ENCODE measurements at places on chromosomes 5 and 9.

- DNase-seq: no peak
These were observed 1850.9 kb upstream of the NUDT12 start for GRCh38 chr5:105413406-105413990.

- DNase-seq: no peak
These were observed 29.5 kb downstream of the RXRA start for GRCh38 chr9:134355561-134356279.

DNA sequence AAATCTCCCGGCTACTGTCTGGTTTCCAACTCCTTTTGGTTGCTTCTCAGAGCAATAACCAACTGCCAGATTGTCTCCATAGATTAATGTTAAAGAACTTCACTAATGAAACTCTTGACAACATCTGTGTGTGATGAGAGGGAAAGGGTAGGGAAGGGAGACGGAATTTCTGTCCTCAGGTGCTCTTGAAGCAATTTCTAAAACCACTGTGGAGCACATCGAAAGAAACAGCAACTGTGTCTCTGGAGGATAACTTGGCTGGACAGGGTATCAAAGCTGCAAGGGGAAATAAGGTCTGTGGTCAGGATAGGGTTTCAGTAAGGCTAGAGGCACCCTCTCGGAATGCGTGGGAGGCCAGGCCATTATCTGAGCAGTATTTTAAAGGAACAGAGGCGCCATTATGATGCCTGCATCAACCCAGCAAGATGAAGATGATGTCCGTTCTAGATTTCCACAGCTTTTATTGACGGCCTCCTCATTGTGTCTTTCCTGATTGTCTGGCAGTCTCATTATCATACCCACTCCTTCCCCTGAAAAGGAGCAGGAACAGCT is 76.6 kb downstream of the RORB start:
- DNase-seq: no peak

- DNase-seq: no peak
These were observed 28.2 kb downstream of the ARPC5L start for GRCh38 chr9:124890179-124890578.

DNA sequence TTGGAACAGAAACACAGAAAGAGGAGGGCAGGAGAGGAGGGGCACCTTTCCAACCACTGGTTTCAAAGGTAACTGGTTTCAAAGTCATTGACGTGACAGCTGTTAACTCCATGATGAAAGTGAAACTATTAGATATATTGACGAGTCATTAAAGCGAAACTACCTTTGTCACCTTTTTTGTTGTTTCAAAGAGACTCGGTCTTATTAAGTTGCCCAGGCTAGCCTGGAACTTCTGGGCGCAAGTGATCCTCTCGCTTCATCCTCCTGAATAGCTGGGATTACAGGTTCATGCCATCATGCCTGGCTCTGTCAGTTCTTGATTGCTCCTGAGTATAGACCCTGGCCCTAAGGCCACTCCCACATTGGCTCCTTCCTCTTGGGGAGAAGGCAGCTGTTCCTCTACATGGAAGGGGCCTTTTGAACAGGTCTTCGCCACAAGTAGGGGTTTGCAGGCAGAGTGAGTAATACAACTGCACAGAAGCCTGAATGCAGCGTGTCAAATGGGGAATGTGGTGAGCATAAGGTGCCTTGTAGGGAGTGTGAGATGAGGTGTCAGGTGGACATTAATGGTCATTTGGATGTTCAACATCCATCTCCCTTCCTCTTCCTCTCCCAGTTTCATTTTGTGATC is 3.4 kb upstream of the F12 start:
- peak; percentile 41 for DNase-seq

- no peak for DNase-seq
These were observed 32.2 kb downstream of the APTX start for GRCh38 chr9:32969270-32969669.

- DNase-seq: no peak
These were observed 16.7 kb upstream of the HSPB3 start for GRCh38 chr5:54438620-54439389.

GRCh38 chr5:39720136-39720535 is 295.4 kb upstream of the DAB2 start:
- no peak for DNase-seq

GRCh38 chr9:75121914-75122558 is 33.7 kb downstream of the OSTF1 start:
- no peak for DNase-seq

GRCh38 chr5:179258922-179259730 is 86.1 kb downstream of the ADAMTS2 start:
- no peak for DNase-seq

DNA sequence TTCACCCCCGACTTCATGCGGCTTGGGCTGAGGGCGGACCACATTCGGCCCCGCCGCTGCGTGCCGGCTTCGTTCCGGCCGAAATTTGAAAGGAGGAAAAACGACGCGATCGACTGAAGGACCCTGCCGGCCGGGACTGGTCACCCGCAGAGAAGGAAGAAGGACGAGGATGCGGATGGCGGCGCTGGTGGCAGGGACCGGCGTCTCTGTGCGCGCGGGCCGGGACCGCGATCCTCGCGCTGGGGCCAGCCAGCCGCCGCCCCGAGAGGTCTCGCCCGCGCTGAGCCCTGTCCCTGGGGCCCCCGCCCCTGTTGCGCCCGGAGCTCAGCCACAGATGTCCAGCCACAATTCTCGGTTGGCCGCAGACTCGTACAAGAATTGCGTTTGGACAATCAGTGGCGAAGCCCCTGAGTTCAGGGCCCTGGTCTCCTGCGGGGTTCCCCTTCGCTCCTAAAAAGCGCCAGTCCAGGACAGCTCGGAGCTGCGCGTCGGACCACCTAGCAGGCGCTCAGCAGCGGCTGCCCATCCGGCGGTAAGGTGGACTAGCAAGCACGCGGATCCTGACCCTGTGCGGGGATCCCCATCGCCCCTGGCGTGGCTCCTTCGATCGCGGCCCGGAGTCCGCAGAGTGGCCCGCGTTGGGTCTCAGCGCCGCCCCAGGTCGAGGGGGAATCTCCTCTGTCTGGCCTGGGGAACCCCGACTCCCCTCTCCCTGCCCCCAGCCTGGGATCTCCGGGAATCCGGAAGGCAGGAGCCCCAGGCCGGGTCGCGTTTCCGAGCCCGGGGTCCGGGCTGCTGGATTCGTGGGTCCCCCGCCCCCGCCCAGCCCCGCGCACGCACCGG is 21.3 kb downstream of the URM1 start:
- DNase-seq: no peak

DNA sequence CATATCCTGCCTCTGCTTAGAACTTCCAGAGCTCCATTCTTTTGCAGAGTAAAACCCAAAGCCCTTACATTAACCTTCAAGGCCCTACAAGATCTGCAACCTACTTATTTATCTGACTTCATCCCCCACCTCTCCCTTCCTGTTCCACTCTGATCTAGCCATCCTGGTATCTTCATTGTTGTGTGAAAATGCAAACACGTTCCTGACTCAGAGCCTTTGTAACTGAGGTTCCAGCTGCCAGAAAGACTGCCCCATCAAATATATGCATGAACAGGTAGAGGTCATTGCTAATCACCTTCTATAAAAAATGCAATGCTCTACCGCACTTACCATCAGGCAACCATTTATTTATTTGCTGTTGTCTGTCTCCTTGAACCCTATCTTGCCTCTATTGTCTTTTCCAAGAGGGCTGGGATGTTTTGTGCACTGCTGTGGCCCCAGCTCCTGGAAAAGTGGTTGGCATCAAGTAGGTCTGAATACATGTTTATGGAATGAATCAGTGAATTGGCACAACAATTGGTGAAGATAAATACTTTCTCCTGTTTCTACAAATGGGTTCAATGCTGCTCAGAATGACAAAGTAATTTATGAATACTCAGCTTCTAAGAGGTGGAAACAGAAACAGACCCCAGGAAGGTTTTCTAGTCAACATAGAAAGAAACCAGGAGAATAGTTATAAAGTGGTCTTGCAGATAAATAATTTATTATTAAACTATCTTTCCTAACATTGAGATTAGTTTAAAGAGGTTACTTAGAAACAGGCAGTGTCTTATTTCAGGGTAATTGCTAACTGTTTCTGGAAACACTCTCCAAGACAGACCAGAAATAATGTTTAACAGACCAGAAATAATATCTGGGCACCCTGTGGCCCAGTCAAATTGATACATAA is 230.6 kb upstream of the CD180 start:
- DNase-seq: no peak

DNA sequence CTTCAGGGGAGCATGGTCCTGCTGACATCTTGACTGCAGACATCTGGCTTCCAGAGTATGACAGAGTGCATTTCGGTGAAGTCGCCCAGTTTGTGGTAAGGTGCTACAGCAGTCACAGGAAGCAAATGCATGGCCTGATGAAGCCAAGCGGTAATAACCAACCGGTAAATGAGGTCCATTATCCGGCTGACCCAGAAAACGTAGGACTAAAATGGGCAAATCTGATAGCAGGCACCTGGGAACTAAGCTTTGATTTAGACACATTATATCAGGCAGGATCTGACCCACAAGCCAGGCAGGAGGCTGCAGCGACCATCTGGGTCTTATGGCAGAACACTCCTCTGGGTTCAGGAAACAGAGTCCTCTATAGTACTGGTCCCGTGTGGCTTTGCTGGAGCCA is 454.6 kb downstream of the GADD45G start:
- DNase-seq: no peak

- DNase-seq: no peak
These were observed 38.3 kb downstream of the PTGES start for GRCh38 chr9:129714511-129715061.

DNA sequence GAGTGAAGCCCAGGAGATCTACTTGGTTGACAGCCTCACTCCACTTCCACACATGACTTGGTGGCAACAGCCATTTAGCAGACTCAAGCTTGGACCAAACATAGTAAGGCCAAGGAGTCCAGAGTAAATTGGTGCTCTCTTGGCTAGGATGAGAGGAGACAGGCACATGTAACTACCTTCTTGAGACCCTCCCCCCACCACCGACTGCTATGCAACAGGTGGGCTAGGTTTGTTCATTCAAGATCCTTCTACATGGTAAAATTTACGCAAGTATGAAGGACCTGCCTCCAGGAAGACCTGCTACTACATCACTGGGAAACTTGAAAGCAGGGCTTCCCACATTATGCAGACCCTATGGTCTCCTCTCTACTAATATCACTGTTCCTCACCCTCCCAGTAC is 442.4 kb downstream of the SPOCK1 start:
- DNase-seq: no peak

DNA sequence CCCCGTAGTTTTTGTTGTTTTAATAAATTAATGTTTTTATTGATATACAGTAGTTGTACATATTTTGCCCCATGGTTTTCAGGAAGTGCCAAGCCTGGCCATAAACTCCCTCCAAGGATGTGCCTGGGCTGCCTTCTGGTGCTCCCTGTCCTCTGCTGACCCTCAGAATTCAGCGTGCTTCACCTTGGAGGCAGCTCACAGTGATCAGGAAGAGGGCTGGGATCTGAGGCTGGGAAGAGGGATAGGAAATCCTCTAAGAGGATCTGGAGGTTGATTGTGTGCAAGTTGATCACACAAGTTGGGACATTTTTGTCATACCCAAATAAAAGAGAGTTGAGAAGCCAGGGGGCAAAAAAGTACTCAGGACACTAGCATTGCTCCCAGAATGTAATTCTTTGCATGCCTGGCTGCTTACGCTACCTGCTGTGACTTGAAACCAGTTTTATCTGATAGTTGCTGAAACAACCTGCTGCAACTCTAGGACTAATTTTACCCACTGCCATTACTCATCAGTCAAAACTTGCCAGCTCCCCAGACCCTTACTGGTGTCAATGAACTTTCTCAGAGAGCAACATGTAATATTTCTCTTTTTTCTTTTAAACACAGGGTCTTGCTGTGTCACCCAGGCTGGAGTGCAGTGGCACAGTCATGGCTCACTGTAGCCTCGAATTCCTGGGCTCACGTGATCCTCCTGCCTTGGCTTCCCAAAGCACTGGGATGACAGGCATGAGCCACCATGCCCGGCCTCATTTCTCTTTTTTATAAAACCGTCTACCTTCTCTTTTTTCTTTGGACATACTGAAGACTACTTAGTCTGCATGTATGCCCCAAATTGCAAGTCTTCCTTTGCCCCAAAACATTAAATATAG is 29.0 kb downstream of the PDE6A start:
- no peak for DNase-seq

- no peak for DNase-seq
These were observed 18.7 kb upstream of the ADAM19 start for GRCh38 chr5:157594257-157594656.

- no peak for DNase-seq
These were observed 251.2 kb downstream of the NFIB start for GRCh38 chr9:14062586-14063221.

- DNase-seq: no peak
These were observed 114.4 kb upstream of the LIFR start for GRCh38 chr5:38670878-38671277.

- DNase-seq: no peak
These were observed 405.9 kb downstream of the TLE4 start for GRCh38 chr9:79977510-79978197.

GRCh38 chr5:172757394-172758010 is 13.5 kb downstream of the DUSP1 start:
- DNase-seq: peak; percentile 27

- DNase-seq: no peak
These were observed 2.5 kb upstream of the GNG10 start for GRCh38 chr9:111658943-111659342.

DNA sequence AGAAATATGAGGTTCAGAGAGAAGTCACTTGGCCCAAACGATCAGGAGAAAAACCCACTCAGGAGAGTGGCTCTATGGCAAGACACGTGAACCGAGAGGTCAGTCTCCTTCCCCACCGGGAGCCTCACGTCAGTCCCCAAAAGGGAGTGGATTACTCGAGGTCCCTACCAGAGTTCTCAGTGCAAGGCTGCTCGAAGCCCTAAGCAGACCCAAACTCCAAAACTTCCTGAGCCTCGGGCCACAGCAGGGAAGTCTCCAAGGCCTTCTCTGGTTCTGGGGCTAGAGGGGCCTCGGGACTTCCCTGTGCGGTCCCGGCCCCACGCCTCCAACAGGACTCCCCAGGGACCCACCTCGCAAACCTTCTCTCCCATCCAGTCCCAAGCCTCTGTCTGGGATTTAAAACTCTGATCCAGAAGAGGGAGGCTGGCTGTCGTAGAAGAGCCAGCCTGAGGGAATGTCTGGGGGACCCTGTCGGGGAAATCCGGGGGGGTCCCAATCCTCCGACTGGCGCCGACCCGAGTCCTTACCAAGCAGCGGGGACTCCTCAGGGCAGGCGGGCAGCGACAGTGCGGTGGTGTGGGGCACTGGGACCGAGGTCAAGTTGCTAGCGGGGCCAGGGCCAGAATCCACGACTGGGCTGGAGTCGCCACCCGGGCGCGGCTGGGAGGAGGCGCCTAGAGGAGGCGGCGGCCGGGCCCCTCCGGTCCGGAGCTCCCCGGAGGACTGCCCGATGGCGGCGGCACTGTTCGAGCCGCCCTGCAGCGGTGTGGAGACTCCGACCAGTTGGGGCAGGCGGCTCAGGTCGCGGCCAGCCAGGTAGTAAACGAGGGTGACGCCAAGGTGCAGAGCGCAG is 679 bp downstream of the B4GALT1 start:
- no peak for DNase-seq
